H4 (cell line): ENCODE measurements at places on chromosomes 7 and 10. TPM values are rescaled to one million over a fixed set of nuclear protein-coding genes. Genes with fewer than 3 reads are reported as not detected.

GRCh38 chr10:80259405-80259871, 30.0 kb downstream of the MAT1A start:
- DNase-seq = peak; percentile 8

GRCh38 chr7:116899308-116899707, 36.9 kb downstream of the CAPZA2 start:
- no peak for DNase-seq

- peak; percentile 39 for DNase-seq
These were observed 67.8 kb downstream of the GSAP start for GRCh38 chr7:77348371-77348813.

DNA sequence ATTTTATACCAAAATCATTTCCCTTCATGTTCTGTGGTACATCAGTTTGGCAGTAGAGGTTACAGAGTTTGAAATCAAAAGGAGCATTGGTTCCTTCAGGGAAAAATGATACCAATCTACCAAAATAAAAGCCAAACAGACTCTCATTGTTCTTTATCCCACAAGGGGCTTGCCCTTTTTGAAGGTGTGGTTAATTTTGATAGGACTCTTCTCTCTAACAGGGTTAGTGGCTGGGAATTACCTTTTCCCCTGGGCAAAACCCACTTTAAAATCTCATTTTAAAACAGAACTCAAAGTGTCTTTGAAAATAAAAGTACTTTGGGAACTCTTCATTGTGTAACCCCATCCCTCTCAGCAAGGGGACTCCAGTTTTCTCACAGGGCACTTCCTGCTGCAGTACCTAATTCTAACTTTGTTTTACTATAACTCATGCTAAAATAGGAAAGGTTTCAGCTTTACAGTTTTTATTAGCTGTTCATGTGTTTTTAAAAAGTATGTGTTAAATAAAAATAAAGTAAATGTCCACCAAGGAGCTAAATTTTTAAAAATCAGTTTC, 30.6 kb downstream of the SMNDC1 start:
- DNase-seq = no peak

DNA sequence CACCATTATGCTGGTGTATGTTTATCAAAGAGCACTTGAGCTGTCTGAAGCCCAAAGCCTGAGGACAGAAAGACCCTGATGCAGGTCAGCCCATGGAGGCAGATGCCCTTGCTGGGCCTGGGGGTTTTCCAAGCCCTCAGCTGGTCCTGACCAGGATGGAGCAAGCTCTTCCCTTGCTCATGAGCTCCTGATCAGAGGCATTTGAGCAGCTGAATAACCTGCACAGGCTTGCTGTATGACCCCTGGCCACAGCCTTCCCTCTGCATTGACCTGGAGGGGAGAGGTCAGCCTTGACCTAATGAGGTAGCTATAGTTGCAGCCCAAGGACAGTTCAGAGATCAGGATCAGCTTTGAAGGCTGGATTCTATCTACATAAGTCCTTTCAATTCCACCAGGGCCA, 13.0 kb downstream of the AQP1 start:
- DNase-seq = no peak

GRCh38 chr10:132834311-132834761, 48.4 kb upstream of the NKX6-2 start:
- DNase-seq = no peak

- no peak for DNase-seq
These were observed 61.0 kb downstream of the RASGEF1A start for GRCh38 chr10:43205681-43206390.

The CALU gene
- 462 and 489 TPM in 2 replicates for total RNA-seq

The OR6B1 gene
- total RNA-seq = not detected in 2 replicates
